ENCODE measurements at places on chromosomes 5 and 9.

- no peak for DNase-seq
Measured at GRCh38 chr9:122192914-122193525, 33.3 kb downstream of the MORN5 start.

DNA sequence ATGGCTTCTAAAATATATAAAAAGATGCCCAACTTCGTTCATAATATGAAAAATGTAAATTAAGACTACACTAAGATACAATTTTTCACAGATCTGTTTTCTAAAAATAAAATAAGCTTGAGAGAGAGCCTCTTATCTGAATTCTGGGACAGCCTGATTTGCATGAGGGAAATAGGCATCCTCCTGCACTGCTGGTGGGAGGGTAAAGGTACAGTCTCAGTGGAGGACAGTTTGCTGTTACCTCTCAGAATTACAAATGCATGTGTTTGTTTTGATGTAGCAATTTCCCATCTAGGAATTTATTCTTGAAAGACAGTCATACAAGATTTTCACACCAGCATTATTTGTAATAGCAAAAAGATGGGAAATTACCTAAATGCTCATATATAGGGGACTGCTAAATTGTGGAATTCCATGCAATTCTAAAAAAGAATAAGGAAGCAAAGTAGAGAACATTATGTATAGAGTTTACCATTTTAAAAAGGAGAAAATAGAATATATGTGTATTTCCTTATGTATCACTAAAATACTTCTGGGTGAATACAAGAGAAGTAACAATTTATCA lies 75.7 kb downstream of the ZSWIM6 start:
- no peak for DNase-seq

GRCh38 chr9:137299938-137300337 lies 2.1 kb downstream of the NRARP start:
- no peak for DNase-seq

GRCh38 chr9:87551772-87552217 lies 54.1 kb downstream of the DAPK1 start:
- DNase-seq, result no peak

DNA sequence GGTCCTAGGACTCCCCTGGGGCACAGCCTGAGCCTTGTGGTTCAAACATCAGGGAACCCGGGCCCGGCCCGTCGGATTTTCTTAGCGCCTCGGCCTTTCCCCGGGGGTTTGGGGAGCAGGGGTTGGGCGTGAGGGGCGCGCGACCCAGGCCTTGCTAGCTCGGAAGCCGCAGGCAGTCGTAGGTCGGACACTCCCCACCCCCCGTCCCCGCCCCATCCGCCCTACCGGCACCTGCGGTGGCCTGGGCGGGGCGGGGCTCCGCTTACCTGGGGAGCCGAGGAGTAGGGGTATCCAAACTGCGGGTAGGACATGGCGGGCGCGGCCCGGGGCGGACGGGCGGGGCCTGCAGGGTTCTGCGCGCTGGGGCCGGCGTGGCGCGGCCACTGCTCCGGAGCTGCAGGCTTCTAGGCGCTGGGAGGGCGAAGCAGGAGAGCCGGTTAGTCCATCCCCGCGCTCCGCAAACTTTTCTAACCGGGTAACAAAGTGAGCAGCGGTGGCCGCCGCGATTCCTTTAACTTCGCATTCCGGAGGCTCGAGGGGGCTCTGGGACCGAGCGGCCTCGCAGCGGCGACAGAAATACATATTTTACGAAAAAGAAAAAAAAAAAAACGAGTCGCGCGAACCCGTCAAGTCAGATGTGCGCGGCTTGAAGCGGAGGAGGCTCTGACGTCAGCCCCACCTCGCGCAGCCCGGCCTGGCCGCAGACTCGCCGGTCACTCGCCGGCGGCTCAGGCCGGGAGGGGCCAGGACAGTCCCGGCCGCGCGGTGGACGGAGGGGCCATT lies at the start of gene IRX4:
IRX4 (minus strand) TSS at position 589 of the 783 bp plus-strand sequence; CDS start at position 311, 278 bp downstream.
- peak; percentile 49 for DNase-seq

DNA sequence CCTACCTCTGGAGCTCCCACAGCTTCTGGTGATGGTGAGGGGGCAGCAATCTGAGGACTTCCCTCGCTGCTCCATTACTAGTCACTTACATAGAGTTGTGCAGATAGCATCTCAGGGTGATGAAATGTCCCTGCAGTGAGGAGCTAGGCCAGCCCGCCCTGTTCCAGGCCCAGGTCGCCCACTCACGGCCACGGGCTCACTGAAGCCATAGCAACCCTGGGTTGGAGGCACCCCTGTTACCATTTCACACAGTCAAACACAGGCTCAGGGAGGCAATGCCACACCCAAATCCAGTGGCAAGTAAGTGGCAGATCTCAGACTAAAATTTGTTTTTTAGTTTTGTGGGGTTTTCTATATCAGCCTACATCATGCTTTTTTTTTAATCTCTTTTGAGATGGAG lies 19.6 kb downstream of the SH2D3C start:
- no peak for DNase-seq

- DNase-seq, result no peak
Measured at GRCh38 chr9:79616971-79617370, 45.2 kb downstream of the TLE4 start.

GRCh38 chr9:38022203-38022895 lies 46.7 kb downstream of the SHB start:
- no peak for DNase-seq

GRCh38 chr9:97904725-97905124 lies 17.6 kb downstream of the TRMO start:
- DNase-seq, result no peak

DNA sequence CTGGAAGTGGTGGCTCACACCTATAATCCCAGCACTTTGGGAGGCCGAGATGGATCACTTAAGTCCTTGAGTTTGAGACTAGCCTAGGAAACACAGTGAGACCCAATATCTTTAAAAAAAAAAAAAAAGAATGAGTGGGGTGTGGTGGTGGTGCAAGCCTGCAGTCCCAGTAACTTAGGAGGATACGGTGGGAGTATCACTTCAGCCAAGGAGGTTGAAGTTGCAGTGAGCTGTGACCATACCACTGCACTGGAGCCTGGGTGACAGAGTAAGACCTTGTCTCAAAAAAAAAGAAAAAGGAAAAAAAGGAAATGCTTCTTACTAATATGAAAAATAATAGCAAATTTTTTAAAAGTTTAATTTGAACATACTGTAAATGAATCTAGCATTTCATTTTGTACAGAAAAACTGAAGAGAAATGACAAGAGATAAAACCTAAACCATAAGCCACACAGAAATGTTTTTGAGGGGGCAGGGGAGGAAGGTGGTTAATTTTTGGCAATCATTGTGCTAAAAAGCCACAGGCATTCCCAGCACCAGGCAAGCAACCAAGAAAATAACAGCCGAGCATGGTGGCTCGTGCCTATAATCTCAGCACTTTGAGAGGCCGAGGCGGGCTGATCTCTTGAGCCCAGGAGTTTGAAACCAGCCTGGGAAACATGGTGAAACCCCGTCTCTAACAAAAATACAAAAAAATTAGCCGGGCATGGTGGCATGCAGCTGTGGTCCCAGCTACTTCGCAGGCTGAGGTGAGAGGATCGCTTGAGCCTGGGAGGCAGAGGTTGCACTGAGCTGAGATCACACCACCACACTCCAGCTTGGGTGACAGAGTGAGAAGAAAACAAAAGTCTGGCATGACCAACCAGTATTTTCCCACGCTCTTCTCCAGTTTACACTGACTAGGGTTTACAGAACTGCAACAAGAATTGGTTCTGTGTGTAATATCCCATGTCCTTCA lies 114.5 kb upstream of the NR5A1 start:
- DNase-seq, result no peak

DNA sequence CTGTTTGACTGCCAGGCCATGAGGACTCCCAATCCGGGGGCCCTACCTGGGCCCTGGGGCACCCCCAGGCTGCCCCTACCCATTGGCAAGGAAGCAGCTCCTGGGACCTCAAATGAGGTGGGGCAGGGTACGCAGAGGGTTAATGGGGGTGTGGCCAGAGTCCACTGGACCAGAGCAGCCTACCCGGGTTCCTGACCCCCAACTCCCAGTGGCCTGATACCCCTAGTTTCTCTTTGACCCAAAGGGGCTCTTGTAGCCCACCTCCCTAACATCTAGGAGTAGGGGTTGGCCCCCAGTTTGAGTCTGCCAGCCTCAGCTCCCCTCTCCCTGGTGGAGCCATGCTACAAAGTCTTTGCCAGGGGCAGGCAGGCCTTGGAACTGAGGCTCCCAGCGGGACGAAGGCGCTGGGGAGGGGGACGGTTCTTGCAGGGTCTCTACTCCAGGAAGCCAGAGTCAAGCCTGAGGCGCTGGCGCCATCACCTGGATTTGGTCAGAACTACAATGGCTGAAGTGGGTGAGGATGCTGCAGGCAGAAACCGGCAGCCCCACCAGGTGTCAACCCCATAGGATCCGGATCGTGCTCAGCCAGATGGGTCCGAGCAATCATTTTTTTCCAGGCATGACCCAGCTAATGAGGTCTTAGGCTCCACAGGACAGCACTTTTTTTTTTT lies 8.4 kb upstream of the CERCAM start:
- DNase-seq, result peak; percentile 85

DNA sequence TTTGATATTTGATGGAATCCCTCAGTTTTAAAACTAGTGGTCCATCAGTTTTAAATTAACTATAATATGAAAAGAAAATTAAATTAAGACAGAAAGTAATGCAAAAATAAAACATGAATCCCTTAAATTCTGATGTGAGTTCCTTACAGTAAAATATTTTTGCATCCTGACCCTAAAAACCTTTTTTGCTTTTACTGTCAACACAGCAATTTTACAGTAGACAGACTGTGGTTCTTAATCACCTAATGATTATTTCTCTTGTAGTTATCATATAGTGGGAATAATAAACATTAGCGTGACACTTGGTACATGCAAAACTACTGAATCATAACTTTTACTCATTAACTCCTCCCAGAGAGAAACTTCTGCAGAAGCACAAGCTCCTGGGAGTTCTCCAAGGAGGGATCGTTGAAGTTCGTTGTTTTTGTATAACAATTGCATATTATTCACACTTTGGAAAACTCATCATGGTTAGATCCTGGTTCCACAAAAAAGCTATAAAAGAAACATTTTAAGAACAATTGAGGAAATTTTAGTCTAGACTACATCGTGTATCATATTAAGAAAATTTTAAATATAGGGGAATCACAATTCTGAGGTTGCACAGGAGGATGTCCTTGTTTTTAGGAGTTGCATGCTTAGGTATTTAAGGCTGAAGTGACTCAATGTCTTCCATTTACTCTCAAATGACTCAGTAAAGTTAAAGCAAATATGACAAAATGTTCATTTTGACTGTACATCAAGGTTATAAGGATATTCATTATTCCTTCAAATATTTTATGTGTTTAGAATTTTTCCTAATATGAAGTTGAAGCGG lies 88.2 kb upstream of the NIPAL4 start:
- DNase-seq, result no peak

- DNase-seq, result no peak
Measured at GRCh38 chr9:69446496-69446895, 121.5 kb downstream of the ENTREP1 start.

DNA sequence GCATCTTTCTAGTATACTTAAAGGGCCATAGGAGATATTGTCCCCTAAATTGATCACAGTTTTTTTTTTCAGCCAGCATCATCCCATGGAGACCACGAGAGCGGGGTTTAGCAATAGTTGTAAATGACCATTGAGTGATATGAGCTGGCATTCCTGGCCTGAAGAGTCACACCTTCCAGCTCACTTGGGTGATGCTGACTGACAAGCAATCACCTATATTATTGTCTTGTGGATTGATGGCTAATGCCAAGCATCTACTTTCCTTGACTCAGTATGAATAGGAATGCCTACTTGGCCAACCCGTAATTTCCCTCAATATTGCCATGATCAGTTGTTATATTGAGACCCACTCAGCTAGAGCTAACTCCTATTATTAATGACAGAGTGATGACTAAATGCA lies 70.5 kb downstream of the ADAMTSL1 start:
- no peak for DNase-seq

DNA sequence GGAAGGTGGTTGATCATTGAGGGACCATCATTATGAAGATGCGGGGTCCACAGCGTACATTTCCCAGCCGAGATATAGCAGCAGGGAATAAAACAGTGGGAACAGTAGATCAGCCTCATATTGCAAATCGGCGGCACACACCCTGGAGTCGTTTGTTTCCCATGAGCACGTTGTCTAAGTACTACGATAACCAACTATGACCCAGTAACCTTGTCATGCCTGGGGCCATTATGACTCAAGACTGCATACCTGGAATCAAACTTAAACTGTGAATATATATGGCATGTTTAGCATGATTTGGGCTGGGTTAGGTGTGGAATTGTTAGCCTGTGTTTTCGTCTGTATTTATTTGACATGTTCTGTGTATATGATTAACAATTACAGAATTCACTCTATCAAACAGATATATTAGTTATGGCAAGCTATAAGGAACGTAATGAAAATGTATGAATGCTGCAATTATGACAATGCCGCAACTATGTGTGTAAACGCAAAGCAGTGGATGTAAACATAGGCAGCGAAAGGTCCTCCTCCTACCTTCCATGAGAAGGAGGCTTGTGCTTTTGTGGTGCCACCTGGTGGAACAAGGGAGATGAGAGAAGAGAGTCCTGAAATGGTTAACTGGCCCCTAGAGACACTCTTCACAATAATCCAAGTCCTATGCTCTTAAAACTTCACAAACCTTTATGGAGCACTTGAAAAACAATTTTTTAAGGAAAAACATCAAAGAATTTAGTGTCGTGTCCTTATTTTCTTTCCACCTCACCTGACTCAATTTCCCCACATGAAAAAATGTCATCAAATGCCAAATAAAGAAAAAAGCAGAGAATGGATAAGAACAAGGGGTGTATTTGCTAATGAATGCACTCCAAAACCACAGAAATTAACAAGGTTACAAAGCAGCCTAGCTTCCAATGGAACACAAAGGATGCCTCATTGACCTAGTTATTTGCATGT lies 47.1 kb downstream of the SEMA5A start:
- peak; percentile 17 for DNase-seq

DNA sequence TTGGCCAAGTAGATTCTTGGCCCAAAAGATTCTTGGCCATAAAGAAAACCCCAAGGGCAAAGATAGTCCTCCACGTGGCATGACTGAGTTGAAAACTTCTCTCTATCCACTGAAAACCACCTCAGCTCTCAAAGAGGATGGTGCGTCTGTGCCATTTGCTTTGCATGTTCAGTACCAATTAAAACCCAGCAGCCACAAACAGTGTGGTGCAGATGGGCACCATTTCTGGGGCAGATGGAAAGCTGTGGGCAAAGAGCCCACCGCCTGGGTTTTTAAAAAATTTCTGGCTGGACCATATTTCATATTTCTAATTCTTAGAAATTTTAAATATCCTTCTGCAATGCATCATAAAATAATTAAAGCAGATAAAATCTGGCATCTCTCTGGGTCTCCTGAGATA lies 84.5 kb upstream of the PUM3 start:
- DNase-seq, result no peak

GRCh38 chr9:88651682-88652633 lies 117.0 kb downstream of the NXNL2 start:
- DNase-seq, result no peak
